ENCODE measurements at places on chromosomes 16 and 17. TPM values are rescaled to one million over a fixed set of nuclear protein-coding genes. Genes with fewer than 3 reads are reported as not detected.

- no peak for DNase-seq
Measured at GRCh38 chr16:75485230-75486013, 9.8 kb downstream of the CHST6 start.

- DNase-seq: no peak
Measured at GRCh38 chr16:69894676-69895075, 56.5 kb upstream of the CLEC18A start.

DNA sequence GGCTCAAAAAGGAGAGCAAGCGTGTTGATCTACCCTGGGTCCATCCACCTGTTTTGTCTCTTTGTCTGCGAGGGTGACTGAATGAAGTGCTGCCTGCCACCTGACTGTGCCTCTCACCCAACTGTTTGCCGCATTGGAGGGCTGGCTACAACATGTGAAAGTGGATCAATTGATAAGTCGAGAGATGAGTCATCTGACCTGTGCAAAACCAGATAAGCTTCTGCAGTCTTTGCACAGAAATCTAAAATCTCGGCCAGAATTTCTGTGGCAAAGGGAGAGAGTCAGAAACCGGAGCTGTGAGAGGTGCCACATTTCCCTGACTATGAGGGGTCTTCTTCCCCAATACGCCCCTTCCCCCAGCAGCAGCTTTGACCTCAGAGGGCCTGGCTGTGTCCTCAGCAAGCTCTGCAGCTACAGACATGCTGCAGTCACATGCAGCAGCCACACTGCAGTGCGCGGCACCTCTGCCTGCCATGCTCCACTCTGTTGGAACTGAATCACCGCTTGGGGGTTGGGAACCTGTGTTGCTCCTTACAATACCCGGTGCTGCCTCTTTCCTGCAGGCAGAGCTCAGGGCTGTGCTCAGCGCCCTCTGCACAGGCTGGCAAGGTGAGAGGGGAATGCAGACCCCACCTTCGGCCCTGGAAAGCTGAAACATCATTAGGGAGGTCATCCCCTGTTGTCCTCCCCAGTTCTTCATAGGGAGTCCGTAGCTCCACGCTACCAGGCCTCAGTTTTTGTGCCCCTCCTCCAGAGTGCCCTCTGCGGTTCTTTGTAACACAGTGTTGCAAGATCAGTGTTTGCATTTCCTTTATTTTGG lies 16.2 kb upstream of the HAS3 start:
- peak; percentile 92 for DNase-seq

- DNase-seq: no peak
Measured at GRCh38 chr16:31002250-31002700, 8.2 kb downstream of the STX1B start.

Gene CLEC3A
- not detected for total RNA-seq

Gene MYADML2
- not detected for total RNA-seq

Gene TPSB2
- 1.1 TPM for total RNA-seq

Gene DNAAF8
- 4.1 TPM for total RNA-seq

Gene DNAH3
- not detected for total RNA-seq

Gene CMTM1
- total RNA-seq: 3.8 TPM

Gene MARVELD3
- 9.4 TPM for total RNA-seq

Gene LHX1
- not detected for total RNA-seq
